ENCODE measurements at places on chromosomes 4 and X.

DNA sequence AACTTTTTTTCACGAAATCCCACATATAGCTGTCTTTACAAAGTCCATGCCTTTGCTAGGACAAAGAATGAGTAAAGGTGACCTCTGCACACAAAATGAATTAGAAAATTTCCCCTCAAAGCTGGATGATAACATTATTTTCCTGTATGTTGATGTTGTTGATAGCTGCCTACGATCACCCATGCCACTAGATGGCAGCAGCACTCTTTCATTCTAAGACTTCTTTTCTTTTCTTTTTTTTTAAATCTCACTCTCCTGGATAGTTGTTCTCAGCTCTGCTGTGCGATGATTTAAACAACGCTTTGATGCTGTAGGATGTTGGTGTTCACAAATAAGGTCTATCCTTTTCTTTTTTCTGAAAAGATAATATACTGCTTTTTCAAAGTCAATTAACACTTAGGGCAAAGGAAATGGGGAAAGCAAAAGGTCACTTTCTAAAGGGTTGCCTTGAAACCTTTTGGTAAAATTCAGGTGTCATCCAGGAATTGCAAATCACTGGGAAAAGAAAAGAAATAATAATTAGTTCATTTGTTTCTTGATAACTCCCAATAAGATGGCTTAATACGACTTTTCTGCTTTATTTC, 266.8 kb downstream of the C4orf33 start:
- H3K36me3 ChIP-seq, result no peaks in the 10 kb centered on the region
- peak; percentile 15 for DNase-seq

DNA sequence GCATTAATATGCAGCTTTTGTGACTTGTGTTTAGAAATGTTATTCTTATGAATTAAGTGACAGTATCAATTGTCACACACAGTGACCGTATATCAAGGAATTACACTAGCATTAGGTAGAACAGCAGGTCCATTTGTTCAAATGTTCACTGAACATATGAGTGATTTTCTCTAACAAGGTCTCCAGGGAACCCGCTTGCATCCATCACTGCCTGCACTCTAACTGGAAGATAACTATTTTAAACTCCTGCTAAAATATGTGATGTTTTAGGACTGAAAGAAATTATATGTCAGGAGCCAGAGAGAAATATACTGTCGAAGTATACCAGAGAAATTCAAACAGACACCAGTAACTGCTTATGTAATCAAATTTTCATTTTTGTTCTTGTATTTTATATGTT, 1395.7 kb downstream of the PCDH18 start:
- no peaks in the 10 kb centered on the region for H3K27me3 ChIP-seq
- no peak overlapping the region for H3K27ac ChIP-seq
- H3K4me3 ChIP-seq, result no peak overlapping the region
- H3K36me3 ChIP-seq, result no peaks in the 10 kb centered on the region

GRCh38 chrX:68868316-68868715, 39.5 kb downstream of the EFNB1 start:
- H3K27me3 ChIP-seq, result no peaks in the 10 kb centered on the region
- H3K4me1 ChIP-seq, result peaks cover 4% of the 10 kb centered on the region
- H3K27ac ChIP-seq, result no peak overlapping the region
- H3K4me3 ChIP-seq, result no peak overlapping the region
- DNase-seq, result no peak

- H3K4me3 ChIP-seq, result peak overlapping the region; percentile 19
- H3K4me1 ChIP-seq, result peaks cover 9% of the 10 kb centered on the region
- peaks cover 22% of the 10 kb centered on the region for H3K27me3 ChIP-seq
- no peak overlapping the region for H3K27ac ChIP-seq
These were observed 652 bp downstream of the COL25A1 start for GRCh38 chr4:109301651-109302360.

DNA sequence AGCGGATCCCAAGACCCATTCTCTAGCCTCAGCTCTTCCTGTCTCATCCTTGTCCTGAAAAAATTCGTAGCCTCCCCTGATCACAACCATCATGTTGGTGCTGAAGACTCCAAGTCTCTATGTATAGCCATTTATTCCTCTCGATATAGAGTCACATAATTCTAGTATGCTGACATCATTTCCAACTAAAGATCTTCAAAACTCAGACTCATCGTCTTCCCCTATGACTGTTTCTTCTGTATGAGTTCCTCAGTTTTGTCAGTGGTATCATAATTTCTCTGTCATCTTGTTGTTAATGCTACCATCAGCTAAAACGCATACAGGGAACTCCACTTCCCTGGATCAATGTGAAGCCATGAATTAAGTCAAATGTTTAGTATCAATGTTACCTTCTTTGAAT, 41.2 kb downstream of the UNC5C start:
- H3K4me3 ChIP-seq, result no peak overlapping the region
- no peaks in the 10 kb centered on the region for H3K4me1 ChIP-seq
- no peak for DNase-seq
- H3K27me3 ChIP-seq, result no peaks in the 10 kb centered on the region
- H3K36me3 ChIP-seq, result no peaks in the 10 kb centered on the region
- H3K27ac ChIP-seq, result no peak overlapping the region

GRCh38 chr4:141645611-141646340, 9.4 kb downstream of the IL15 start:
- H3K27ac ChIP-seq, result no peak overlapping the region
- no peak overlapping the region for H3K4me3 ChIP-seq
- no peaks in the 10 kb centered on the region for H3K36me3 ChIP-seq
- H3K27me3 ChIP-seq, result no peaks in the 10 kb centered on the region
- no peaks in the 10 kb centered on the region for H3K4me1 ChIP-seq

- H3K4me1 ChIP-seq, result no peaks in the 10 kb centered on the region
- no peaks in the 10 kb centered on the region for H3K27me3 ChIP-seq
- DNase-seq, result no peak
- H3K36me3 ChIP-seq, result no peaks in the 10 kb centered on the region
- H3K4me3 ChIP-seq, result no peak overlapping the region
- H3K27ac ChIP-seq, result no peak overlapping the region
These were observed 264.5 kb downstream of the RCHY1 start for GRCh38 chr4:75249739-75250138.

Data from CD8-positive, alpha-beta memory T cell (primary cell).